Activated T-helper 1 cell treated with Interleukin-2 at 50 U/mL for 16 hours (primary cell): ENCODE measurements at places on chromosomes 5 and 9.

DNA sequence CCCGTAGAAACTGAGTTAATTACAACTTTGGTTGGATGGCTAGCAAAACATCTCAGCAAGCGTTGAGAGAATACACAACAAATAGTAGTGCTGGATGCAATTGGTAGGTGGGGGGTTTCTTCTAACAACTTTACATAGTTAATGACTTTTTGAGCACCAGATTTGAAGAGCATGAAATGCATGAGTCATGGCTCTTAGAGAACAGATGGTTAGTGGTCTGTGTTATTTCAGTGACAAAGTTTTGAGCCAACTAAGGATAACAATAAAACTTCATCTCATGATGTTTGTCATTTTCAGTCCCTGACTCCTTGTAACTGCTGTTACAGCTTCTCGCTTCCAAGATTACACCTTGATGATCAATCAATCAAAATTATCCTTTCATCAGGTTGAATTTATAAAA, 399.0 kb upstream of the BRINP1 start:
- no peak for DNase-seq

DNA sequence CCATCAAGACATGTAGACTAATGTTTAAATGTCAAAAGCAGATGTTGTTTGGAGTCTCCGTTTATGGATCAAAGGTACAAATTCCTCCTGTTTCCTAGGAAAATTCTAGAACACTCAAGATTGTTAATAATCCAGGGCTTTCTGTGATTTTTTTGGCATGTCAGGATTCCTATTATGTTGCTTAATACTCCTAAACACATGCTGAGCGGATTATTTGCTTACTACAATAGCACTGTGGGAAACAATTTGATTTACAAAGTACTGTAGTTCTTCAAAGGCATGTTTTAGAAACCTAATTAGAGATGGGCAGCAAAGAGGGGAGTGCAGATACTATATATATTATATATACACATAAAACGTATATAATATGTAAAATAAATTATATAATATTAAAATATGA, 19.0 kb upstream of the SCAMP1 start:
- no peak for DNase-seq

GRCh38 chr9:86458191-86458855, 104.1 kb upstream of the TUT7 start:
- no peak for DNase-seq

GRCh38 chr5:159316519-159317383, 13.5 kb downstream of the IL12B start:
- no peak for DNase-seq

GRCh38 chr5:40669606-40670390, 9.9 kb upstream of the PTGER4 start:
- no peak for DNase-seq

- no peak for DNase-seq
Measured at GRCh38 chr9:136084063-136084944, 10.8 kb downstream of the NACC2 start.

- DNase-seq = no peak
Measured at GRCh38 chr5:67530609-67531255, 334.1 kb upstream of the CD180 start.

- no peak for DNase-seq
Measured at GRCh38 chr5:133269691-133270090, 217.9 kb downstream of the HSPA4 start.

GRCh38 chr5:149838881-149839739, 105.5 kb downstream of the PDE6A start:
- DNase-seq = no peak

DNA sequence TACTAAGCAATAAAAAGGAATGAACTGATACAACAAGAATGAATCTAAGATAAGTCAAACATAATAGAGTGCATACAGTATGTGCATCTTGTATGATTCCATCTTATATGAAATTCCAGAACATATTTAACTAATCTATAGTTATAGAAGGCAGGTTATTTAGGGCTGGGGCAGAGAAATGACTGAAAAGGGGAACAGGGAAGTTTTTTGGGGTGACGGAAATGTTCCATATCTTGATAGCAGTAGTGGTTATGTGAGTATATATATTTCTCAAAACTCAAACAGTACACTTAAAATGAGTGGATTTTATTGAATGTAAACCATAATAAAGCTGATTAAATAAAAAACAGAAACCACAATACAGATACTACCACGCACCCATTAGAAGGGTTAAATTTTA, 24.6 kb downstream of the FBXW11 start:
- DNase-seq = no peak

DNA sequence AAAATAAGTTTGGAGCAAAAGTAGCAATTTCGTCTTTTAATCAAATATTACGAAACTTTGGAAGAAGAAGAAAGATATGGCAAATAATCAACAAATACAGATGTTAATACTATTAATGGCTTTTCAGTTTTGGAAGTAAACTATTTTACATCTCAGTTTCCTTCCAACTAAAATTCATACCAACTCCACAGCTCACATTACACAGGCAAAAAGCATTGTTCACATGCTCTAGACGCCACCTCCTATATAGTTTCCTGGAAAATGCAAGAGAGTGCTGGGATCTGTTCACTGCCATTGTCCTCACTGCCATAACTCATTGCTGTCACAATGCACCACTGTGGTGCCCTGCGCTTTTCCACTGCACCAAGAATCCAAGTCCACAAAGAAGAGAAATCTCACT, 149.0 kb upstream of the FTMT start:
- no peak for DNase-seq
